ENCODE measurements at places on chromosomes 5 and 9.

GRCh38 chr9:117114768-117115167 lies 300.1 kb downstream of the ASTN2 start:
- no peak for DNase-seq

DNA sequence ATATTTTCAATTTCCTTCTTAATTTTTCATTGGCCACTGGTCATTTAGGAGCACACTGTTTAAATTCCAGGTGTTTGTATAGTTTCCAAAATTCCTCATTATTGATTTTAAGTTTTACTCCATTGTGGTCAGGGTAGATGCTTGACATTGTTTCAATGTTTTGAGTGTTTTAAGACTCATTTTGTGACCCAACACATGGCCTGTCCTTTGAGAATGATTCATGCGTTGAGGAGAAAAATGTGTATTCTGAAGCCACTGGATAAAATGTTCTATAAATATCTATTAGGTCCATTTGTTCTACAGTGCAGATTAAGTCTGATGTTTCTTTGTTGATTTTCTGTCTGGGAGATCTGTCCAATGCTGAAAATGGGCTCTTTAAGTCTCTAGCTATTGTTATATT lies 24.4 kb upstream of the FNIP1 start:
- no peak for DNase-seq

DNA sequence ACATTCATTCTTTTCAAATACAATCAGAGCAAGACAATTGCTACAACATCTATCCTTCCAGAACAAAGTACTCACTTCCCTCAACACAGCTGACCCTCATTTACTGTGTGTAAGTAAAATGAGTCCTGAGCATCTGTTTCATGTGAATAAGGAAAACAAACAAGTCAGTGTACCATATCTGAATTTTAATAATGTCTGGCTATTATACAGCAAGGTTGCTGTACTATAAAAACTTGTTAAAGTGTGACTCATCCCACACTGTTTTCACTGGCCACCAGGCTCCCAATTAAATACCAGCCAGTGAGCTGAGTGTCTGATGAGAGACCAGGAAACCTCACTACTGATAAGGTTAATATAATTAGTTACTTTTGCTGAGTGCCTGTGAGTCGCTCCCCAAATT lies 339.8 kb downstream of the AGTPBP1 start:
- no peak for DNase-seq

DNA sequence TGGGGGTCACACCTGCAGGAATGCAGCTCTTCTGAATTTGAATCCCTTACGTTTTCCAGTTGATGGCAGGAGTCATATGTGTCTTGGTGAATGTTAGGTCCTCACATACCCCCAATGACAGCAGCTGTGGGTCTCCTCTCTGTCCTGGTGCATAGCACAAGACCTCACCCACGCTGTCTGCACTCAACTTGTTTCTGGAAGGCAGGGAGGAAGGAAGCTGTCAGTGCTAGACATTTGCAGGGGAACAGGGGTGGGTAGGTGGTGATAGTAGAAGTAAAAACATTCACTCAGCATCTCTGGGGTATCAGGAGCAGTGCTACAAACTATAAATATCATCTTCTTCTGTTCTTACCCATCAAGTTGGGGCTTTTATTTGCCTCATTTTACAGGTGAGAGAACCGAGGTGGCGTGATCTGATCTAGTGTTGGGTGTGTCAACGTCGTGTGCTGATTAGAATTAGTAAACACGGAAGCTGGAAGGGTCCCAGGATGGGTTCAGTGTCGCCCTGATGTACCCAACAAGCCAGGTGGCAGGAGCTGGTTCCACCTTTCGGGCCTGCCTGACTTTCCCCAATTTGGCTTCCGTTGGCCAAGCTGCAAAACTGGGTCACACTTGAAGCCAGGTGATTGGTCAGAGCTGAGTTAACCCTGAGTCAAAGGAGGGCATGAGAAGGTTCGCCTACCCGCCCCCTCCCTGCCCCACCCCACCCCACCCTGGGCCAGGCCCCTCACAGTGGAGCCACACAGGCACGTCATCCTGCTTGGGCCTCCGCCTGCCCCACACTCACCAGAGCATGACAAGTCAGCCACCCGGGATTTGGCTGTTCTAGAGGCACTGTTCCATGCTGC lies 15.8 kb downstream of the ERGIC1 start:
- DNase-seq: no peak

DNA sequence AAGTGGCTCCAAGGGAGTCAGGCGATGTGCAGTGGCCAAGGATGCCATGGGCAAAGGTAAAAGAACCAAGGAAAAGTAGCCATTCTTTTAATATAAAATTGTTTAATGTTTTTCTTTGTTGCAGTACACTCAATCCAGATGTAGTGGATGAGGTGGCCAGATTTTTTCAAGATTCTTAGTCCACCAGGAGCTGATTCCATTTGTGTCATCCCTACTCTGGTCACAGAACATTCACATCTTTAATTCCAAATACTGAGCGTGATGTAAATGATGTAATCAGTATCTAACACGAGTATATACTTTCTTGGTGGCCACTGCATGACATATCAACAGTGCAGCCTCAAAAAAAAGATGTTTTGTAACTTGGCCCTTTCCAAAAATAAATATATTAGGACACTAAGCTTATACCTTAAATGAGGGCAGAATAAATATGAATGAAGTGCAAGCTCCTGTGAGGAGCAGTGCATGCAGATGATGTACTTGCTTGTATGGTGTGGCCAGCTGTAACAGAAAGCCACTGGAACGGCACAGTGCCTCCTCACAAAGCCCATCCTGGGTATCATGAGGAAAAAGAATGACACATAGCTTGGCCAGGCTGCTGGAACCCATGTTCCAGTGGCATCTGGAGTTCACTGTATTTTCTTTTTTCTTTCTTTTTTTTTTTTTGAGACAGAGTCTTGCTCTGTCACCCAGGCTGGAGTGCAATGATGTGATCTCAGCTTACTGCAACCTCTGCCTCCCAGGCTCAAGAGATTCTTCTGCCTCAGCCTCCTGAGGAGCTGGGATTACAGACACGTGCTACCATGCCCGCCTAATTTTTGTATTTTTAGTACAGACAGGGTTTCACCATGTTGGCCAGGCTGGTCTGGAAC lies 6.5 kb upstream of the SPATA24 start:
- DNase-seq: no peak

- DNase-seq: peak; percentile 41
Measured at GRCh38 chr5:137752905-137753690, 1.1 kb downstream of the HNRNPA0 start.

DNA sequence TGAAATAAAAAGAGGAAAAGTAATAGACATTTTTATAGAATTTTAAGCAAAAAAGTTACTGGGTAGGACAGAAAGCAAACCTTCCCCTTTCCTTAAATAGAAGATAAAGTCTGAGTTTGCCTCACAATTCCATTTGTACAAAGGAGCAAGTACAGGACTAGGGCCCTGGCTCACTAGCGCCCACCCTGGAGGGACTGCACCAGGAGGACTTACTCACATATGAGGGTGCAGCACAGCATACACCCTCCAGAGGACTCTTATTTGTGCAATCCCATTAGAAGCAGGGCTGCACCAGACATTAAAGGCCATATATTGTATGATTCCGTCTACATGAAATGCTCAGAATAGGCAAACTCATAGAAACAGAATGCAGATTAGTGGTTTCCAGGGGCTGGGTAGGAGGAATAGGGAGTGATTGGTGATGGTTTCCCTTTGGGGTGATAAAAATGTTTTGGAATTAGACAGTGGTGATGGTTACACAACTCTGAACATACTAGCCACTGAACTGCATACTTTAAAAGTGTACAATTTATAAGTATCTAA lies 4.5 kb downstream of the REEP5 start:
- DNase-seq: peak; percentile 26

- DNase-seq: no peak
Measured at GRCh38 chr5:139806726-139807646, 11.4 kb downstream of the PSD2 start.

- DNase-seq: no peak
Measured at GRCh38 chr9:123457583-123457982, 101.6 kb downstream of the CRB2 start.

GRCh38 chr5:166117072-166118066 lies 2174.1 kb upstream of the WWC1 start:
- DNase-seq: no peak

- DNase-seq: no peak
Measured at GRCh38 chr9:33952066-33952465, 96.6 kb downstream of the UBAP2 start.

DNA sequence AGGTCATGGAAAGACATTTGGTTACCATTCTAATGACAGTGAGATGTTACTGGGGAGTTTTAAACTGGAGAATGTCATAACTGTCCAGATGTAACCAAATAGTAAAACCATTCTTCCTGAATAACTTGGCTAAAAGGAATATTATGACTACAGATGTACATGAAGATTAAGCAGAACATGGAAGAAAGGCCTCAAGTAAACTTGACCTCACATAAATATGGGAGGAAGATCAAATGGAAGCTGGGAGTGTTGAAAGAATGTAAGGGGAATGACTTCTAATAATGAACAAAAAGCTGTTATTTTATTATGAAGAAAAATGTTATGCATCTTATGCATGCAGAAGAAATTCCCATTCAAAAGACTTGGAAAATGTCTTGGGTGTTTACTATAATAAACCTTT lies 107.7 kb upstream of the CDKN2B start:
- DNase-seq: no peak

- DNase-seq: no peak
Measured at GRCh38 chr5:111345731-111346130, 121.5 kb downstream of the CAMK4 start.

DNA sequence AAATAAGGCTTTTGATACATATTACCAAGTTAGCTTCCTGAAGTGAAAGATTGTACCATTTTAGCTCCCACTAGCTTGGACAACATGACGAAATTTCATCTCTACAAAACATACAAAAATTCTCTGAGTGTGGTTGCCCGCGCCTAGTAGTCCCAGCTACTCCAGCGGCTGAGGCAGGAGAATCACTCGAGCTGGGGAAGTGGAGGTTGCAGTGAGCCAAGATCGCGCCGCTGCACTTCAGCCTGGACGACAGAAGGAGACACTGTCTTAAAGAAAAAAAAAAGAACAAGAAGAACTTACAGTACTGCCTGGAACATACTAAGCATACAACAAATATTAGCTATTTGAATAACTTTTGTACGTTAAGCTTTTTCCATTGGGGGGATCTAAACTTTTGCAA lies 29.7 kb upstream of the NRG2 start:
- no peak for DNase-seq

- DNase-seq: peak; percentile 30
Measured at GRCh38 chr9:75265525-75265972, 177.2 kb downstream of the OSTF1 start.

GRCh38 chr5:136466041-136466415 lies 100.7 kb upstream of the TRPC7 start:
- DNase-seq: no peak

DNA sequence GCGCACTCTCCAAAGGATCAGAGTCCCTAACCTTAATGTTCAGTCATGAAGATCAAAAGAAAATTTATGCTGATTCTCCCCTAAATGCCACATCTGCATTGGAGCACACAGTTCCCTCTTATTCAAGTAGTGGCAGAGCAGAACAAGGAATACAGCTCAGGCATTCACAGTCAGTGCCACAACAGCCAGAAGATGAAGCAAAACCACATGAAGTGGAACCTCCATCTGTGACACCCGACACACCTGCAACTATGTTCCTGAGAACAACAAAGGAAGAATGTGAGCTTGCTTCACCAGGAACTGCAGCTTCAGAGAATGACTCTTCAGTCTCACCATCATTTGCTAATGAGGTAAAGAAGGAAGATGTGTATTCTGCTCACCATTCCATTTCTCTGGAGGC lies 40.0 kb downstream of the CMYA5 start:
- no peak for DNase-seq

DNA sequence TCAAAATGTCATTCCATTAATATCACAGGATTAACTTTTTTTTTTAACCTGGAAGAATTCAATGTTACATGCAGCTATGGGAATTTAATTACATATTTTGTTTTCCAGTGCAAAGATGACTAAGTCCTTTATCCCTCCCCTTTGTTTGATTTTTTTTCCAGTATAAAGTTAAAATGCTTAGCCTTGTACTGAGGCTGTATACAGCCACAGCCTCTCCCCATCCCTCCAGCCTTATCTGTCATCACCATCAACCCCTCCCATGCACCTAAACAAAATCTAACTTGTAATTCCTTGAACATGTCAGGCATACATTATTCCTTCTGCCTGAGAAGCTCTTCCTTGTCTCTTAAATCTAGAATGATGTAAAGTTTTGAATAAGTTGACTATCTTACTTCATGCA lies 20.6 kb downstream of the PCA3 start:
- DNase-seq: no peak

- peak; percentile 73 for DNase-seq
Measured at GRCh38 chr5:443239-444151, 519 bp downstream of the EXOC3 start.

- peak; percentile 53 for DNase-seq
Measured at GRCh38 chr5:112142769-112143270, 276.3 kb downstream of the EPB41L4A start.

DNA sequence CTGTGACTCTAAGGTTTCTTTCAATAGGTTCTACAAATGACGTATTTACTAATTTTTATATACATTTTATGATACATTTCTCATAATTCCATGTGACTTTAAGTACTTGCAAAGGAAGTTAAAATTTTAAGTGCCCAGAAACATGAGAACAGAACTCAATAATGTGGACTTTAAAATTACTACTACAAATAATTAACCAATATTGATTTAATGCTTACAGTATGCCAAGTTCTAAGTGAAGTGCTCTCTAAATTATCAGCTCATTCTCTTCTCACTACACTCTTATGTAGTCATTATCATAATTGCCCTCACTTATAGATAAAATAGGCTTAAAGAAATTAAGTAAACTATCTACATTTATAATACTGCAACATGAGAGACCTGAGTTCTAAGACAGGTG lies 1690.7 kb upstream of the CDH9 start:
- no peak for DNase-seq

DNA sequence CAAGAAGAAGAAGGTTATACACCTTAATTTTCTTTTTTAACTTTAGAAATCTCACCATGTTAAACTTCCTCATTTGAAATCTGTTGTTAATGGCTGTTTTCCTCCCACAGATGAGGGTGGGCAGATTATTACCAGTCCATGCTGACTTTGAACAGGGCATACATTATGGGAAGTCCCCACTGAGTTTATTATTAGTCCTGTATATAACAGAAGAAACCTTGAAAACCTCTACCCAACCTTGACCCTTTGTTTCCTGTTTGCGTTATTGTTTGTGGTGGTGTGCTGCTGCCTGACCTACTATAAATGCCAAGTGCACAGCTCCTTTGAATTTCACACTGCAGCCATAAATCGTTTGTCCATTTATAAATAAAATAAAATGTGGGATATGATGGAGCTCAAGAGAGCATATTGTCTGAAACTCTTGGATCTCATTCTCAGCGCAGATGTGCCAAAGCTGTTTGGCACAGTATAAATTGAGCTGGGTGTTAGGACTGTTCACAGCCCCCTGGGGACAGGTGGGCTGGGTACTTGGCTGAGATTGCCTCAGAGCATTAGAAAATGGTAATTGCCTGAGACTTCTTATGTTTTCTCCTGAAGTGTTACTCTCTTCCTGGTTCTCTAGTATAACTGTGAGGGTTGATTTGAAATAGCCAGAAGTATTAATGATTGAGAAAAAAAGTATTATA lies 139.6 kb downstream of the SPATA31D1 start:
- peak; percentile 22 for DNase-seq

All from RPMI8226 (cell line).